ENCODE measurements at places on chromosomes 1 and 21. TPM values are rescaled to one million over a fixed set of nuclear protein-coding genes. Genes with fewer than 3 reads are reported as not detected.
A peak's percentile ranks its signal among the peaks of the same experiment; 100 is the strongest.

The SOX13 gene
- 9.0 TPM for total RNA-seq

The NAV1 gene
- 12.7 TPM for total RNA-seq

The FGR gene
- not detected for total RNA-seq

The ADGRB2 gene
- 15.8 TPM for total RNA-seq

The TMEM269 gene
- total RNA-seq = not detected

The SOD1 gene
- total RNA-seq = 434 TPM

The AIM2 gene
- total RNA-seq = not detected

The PTGFRN gene
- 25.2 TPM for total RNA-seq

The TINAGL1 gene
- 14.9 TPM for total RNA-seq

DNA sequence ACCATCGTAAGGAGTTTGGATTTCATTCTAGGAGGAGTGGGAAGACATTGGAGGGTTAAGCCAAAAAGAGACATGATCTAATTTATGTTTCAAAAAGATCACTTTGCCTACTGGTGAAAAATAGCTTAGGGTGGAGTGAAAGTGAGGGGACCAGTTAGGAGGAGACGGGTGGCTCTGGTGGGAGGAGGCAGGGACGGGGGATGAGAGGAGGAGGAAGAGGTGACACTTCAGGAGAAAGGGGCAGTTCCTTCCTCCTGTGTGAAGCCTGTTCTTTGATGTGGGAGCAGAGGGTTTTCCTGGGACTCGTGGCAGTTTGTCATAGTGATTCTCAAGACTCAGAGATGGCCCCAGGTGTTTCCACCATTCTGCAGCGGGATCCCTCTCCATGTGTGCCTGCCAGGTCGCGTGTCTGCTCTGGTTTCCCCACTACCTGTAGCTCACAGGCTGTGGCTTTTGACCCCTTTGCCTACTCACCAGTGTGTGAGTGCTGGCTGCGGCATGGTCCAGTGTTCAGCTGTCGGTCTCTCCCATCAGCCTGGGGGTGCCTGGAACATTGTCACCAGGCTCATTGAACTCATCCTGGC lies 102.4 kb downstream of the CNIH3 start:
- H3K4me3 ChIP-seq = no peak overlapping the region
- no peak overlapping the region for H3K27ac ChIP-seq
- H3K27me3 ChIP-seq = no peaks in the 10 kb centered on the region
- DNase-seq = no peak
- H3K4me1 ChIP-seq = no peaks in the 10 kb centered on the region
- H3K36me3 ChIP-seq = no peaks in the 10 kb centered on the region

- peaks cover 27% of the 10 kb centered on the region for H3K36me3 ChIP-seq
- no peak for DNase-seq
Measured at GRCh38 chr1:176122282-176122681, 84.8 kb downstream of the COP1 start.

DNA sequence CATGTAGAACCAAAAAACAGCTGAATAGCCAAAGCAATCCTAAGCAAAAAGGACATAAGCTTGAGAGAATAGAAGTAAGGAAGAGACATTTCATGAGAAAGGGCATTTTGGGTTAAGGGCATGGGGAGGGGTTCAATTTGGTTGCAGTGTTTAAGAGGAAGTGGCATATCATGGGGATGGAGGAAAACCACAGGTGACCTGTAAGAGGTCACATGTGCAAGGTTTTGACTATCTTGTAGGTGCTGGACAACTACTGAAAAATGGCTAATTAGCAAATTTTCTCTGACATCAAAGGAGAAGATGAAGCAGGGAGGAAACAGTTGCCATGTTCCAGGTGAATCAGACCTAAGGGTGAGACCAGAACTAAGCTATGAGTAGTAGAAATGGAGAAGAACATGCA lies 31.3 kb upstream of the ROR1 start:
- DNase-seq = no peak
- peaks cover 9% of the 10 kb centered on the region for H3K4me1 ChIP-seq
- no peak overlapping the region for H3K27ac ChIP-seq
- no peaks in the 10 kb centered on the region for H3K36me3 ChIP-seq

GRCh38 chr1:182071924-182072323 lies 10.4 kb upstream of the ZNF648 start:
- no peak overlapping the region for H3K27ac ChIP-seq
- no peak for DNase-seq
- H3K36me3 ChIP-seq = no peaks in the 10 kb centered on the region
- no peak overlapping the region for H3K4me3 ChIP-seq
- no peaks in the 10 kb centered on the region for H3K4me1 ChIP-seq

- no peak for DNase-seq
- no peak overlapping the region for H3K4me3 ChIP-seq
- H3K27ac ChIP-seq = no peak overlapping the region
- no peaks in the 10 kb centered on the region for H3K36me3 ChIP-seq
- no peaks in the 10 kb centered on the region for H3K4me1 ChIP-seq
Measured at GRCh38 chr1:234253732-234254131, 119.5 kb upstream of the COA6 start.

GRCh38 chr1:155396874-155397476 lies 76.3 kb downstream of the RUSC1 start:
- no peak for DNase-seq
- H3K27me3 ChIP-seq = no peaks in the 10 kb centered on the region
- H3K27ac ChIP-seq = no peak overlapping the region
- H3K4me1 ChIP-seq = no peaks in the 10 kb centered on the region
- no peak overlapping the region for H3K4me3 ChIP-seq

DNA sequence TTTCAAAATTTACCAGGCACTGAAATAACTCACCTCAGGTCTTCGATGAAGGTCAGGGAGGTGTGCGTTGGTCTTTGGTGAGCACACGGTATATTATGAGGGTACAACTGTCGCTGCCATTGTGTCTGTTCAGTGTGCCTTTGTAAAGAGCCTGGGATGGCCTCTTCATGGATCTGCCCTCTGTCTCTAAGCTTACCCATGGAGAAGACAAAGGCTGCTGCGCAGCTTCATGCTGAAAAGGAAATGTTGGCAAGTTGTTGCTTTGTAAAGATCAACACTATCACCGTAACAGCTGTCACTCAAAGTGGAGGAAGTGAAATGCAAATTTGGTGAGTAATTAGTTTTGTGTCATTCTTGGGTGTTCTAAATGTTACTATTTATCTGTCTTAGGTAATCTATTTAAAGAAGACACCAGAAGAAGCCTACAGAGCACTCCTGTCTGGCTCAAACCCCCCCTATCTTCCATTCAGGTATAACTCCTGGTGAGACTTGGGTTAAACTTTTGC lies 71.6 kb downstream of the CDC14A start:
- no peak overlapping the region for H3K27ac ChIP-seq
- DNase-seq = no peak
- H3K4me1 ChIP-seq = no peaks in the 10 kb centered on the region
- H3K36me3 ChIP-seq = no peaks in the 10 kb centered on the region
- no peak overlapping the region for H3K4me3 ChIP-seq

GRCh38 chr1:192418552-192419285 lies 101.9 kb downstream of the RGS21 start:
- no peak overlapping the region for H3K27ac ChIP-seq
- no peaks in the 10 kb centered on the region for H3K36me3 ChIP-seq
- no peaks in the 10 kb centered on the region for H3K4me1 ChIP-seq
- DNase-seq = no peak
- no peaks in the 10 kb centered on the region for H3K27me3 ChIP-seq
- no peak overlapping the region for H3K4me3 ChIP-seq

- no peak for DNase-seq
- peaks cover 78% of the 10 kb centered on the region for H3K36me3 ChIP-seq
- H3K4me3 ChIP-seq = no peak overlapping the region
Measured at GRCh38 chr1:156744786-156745419, 4.0 kb upstream of the MRPL24 start.

DNA sequence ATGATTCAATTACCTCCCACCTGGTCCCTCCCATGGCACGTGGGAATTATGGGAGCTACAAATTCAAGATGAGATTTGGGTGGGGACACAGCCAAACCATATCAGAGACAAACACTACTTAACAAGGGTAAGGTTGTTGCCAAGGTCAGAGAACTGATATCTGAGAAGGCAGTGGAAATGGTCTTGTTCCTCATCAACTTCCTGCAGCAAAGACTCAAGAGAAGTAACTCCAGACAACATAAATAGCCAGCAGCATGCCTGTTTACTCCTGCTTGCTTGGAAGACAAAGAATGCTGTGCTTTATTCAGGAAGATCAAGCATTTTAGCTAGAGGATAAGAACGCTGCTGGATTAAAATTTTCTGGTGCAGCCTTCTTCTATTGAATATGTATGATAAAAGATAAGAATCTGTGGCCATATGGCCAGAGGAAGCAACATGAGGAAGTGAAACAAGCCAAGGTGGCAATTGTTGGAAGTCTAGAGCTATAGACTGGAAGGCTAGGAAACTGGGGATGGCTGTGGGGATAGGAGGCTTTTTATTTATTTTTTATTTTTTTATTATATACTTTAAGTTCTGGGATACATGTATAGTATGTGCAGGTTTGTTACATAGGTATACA lies 36.4 kb downstream of the DDAH1 start:
- H3K4me1 ChIP-seq = peaks cover 15% of the 10 kb centered on the region
- peaks cover 35% of the 10 kb centered on the region for H3K36me3 ChIP-seq
- DNase-seq = no peak
- H3K27me3 ChIP-seq = no peaks in the 10 kb centered on the region

- H3K27me3 ChIP-seq = no peaks in the 10 kb centered on the region
- no peak overlapping the region for H3K27ac ChIP-seq
- no peak for DNase-seq
- H3K4me3 ChIP-seq = no peak overlapping the region
- H3K4me1 ChIP-seq = peaks cover 15% of the 10 kb centered on the region
- H3K36me3 ChIP-seq = no peaks in the 10 kb centered on the region
Measured at GRCh38 chr1:89959719-89960118, 35.2 kb upstream of the ZNF326 start.

- DNase-seq = no peak
- no peaks in the 10 kb centered on the region for H3K27me3 ChIP-seq
- no peaks in the 10 kb centered on the region for H3K36me3 ChIP-seq
- no peak overlapping the region for H3K4me3 ChIP-seq
- H3K27ac ChIP-seq = peak overlapping the region; percentile 67
Measured at GRCh38 chr1:94701796-94702441, 118.2 kb upstream of the SLC44A3 start.

GRCh38 chr1:113534130-113534817 lies 144.0 kb downstream of the MAGI3 start:
- H3K4me1 ChIP-seq = peaks cover 58% of the 10 kb centered on the region
- no peaks in the 10 kb centered on the region for H3K36me3 ChIP-seq
- no peaks in the 10 kb centered on the region for H3K27me3 ChIP-seq
- H3K27ac ChIP-seq = peak overlapping the region; percentile 89

DNA sequence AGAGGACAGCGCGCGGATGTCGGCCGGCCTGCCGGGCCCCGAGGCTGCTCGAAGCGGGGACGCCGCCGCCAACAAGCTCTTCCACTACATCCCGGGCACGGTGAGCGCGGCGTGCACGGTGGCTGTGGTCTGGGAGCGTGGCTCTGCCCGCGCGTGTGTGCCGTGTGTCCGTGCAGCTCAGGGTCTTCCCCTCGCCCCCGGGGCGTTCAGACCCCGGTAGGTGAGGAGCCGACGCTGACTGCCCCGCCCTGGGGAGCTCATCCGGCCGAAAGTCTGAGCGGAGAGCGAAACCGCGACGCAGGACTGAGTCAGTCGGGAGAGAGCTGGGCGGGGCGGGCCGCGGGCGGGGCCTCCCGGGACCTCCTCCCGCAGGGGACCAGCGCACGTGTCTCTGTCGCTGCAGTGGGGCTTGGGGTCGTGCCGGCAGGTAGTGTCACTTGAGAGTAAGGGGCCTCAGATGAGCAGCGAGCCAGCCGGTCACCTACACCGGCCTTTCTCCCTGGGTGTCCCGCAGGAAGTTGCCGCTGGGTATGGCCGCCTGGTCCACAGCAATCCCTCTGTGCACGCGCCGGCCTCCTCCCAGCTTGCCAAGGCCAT lies 520 bp downstream of the PLEKHN1 start:
- H3K27ac ChIP-seq = peak overlapping the region; percentile 28
- peak; percentile 81 for DNase-seq
- H3K4me1 ChIP-seq = peaks cover 13% of the 10 kb centered on the region

GRCh38 chr1:208208132-208208487 lies 36.1 kb downstream of the PLXNA2 start:
- no peak for DNase-seq
- peaks cover 74% of the 10 kb centered on the region for H3K4me1 ChIP-seq
- H3K27ac ChIP-seq = peak overlapping the region; percentile 71
- H3K36me3 ChIP-seq = peaks cover 68% of the 10 kb centered on the region

DNA sequence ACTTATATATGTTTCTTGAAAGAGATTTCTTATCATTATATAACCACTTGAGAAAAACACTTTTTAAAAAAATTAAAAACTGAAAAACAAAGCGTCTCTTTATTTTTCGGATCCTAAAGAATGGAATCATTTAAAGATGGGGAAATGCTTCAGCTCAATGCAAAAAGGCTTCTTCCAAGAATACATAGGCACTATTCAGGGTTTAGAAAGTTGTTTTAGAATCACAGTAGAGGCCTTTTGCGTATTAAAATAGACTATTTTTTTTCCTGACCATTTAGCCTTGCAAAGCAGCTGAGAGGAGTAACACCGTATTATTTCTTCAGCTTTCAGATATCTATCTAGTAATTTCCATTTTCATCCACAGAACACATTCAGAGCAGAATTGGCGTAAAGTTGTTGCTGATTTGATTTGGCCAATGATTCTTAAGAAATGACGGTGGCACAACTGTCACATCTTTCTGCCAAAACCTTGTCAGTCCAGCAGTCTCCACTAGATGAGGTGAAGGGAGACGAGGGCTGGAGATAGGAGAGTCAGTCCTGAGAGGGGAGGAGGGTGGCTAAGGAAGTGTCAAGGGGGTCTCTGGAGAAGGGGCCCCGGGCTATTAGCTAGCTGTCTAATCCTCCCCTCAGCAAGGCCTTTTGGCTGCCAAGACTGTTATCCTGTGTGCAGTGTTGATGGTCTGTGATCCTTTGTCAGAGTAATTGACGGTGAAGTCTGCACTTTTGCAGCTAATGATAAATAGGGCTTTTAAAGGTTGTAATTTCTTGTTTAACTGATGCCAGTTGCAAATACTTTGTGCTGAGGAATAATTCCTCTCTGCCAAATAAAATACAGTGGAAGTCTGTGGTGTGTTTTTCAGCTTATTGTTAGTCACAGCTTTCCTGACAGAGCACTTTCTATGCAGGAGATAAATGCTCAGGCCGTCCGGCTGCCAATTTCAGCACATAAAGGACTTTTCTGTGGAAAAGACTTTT lies 34.7 kb downstream of the PRRX1 start:
- no peaks in the 10 kb centered on the region for H3K4me1 ChIP-seq
- H3K4me3 ChIP-seq = no peak overlapping the region
- H3K27ac ChIP-seq = no peak overlapping the region
- no peaks in the 10 kb centered on the region for H3K27me3 ChIP-seq

- H3K36me3 ChIP-seq = no peaks in the 10 kb centered on the region
- H3K4me3 ChIP-seq = no peak overlapping the region
- no peak overlapping the region for H3K27ac ChIP-seq
- H3K27me3 ChIP-seq = no peaks in the 10 kb centered on the region
- peaks cover 15% of the 10 kb centered on the region for H3K4me1 ChIP-seq
Measured at GRCh38 chr1:164794356-164794755, 235.4 kb downstream of the PBX1 start.

Data from SJSA1 (cell line).